ENCODE measurements at places on chromosomes 1 and 21.
A peak's percentile ranks its signal among the peaks of the same experiment; 100 is the strongest.

DNA sequence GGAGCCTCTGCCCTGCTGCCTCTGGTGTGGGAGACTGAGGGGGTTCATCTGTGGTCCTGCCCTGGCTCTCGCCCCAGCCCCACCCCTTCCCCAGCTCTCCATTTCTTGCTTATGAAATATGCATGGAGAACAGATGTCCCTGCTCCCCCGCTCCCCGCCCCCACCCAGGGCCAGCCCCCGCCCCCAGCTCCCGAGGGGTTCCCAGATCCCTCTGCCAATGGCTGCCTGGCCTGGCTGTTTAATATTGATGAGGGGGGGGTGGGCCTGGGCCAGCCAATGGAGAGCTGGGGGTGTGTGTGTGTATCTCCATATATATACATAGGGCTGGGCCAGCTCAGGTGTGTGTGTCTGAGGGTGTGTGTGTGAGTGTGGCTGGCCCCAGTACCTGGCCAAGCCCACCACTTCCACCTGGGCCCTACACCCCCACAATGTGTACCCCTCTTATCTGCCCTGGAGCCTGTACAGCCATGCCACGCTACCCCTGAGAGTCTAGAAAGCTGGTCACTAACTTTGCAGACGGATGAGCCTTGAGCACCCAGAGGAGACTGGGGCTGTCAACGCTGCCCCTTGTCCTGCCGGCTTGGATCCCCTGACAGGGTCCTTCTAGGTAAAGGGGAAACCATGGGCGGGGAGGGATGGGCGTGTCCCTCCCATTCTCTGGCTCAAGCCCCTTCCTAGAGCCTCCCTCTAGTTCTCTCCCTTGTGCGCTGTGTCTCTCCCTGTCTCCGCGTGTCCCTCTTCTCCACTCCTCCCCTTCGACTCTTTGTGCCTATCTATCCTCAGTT lies at the start of gene NHLH1:
TSS of gene NHLH1 (plus strand) at position 341 of the 785 bp plus-strand sequence. CDS start 3,661 bp downstream, outside the sequence.
- DNase-seq: no peak

GRCh38 chr21:34132926-34133325 lies 59.5 kb downstream of the MRPS6 start:
- DNase-seq: no peak

DNA sequence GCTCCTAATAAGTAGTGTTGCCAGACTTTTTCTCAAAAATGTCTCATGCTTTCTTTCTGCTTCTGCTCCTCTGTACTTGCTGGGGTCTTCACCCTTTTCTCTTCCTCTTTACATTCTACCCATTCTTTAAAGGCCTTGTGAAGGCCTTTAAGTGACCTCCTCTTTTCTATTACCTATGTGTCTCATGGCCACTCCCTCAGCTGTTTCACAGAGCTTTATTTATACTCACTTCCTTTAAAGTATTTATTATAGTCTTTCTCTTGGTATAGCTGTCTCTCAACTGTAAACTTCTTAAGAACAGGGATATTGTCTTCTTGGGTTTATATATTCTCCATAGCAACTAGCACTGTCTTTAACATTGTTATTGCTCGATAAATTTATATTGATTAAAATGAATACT lies 792 bp downstream of the GOLPH3L start:
- no peak for DNase-seq

DNA sequence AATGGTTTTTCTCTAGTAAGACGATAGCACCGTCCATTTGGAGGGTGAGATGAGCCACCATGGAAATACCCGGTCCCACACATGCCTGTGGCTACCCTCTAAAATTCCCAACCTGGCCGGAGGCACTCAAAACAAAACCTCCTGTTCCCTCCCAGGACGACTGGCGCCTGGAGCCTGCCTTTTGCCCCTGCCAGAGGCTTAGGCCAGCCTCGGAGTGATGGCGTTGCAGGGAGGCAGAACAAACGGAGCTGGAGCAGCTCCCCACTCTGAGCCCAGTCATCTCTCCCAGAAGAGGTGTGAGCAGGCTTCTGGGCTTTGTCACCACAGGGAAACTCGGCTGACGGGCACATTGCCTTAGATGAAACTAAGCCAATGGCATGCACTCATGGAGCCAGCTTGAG lies 213.7 kb upstream of the HOOK1 start:
- no peak for DNase-seq

- DNase-seq: peak; percentile 64
Observed at GRCh38 chr1:3625151-3625907, 514 bp downstream of the TPRG1L start.

GRCh38 chr1:19808351-19808750 lies 6.7 kb downstream of the RNF186 start:
- no peak for DNase-seq

GRCh38 chr1:170587253-170587593 lies 55.3 kb downstream of the GORAB start:
- DNase-seq: no peak
